ENCODE measurements at places on chromosomes 2 and 18.

DNA sequence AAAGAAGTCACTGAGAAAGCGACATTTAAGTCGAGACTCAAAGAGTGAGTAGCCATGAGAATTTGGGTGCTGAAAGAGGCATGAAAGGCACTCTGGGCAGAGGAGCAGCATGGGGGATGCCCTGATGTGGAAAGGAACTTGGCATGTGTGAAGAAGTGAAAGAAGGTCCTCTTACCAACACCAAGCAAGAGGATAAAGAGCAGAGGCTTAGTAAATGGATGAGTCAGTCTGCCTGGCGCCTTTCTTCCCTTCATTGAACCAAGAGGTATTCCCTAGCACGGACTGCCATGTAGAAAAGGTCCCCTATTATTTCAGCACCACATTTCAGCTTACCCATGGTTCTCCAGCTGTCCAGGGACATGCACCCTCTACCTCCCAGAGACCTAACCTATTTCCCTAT is 221.1 kb upstream of the NRP2 start:
- no peak for DNase-seq

- no peak for DNase-seq
Measured at GRCh38 chr2:149827585-149828126, 240.1 kb upstream of the MMADHC start.

- DNase-seq: no peak
Measured at GRCh38 chr2:38171208-38171855, 95.4 kb upstream of the CYP1B1 start.

GRCh38 chr18:70160073-70160678 is 45.3 kb downstream of the RTTN start:
- no peak for DNase-seq

GRCh38 chr18:59566533-59566971 is 130.7 kb downstream of the CCBE1 start:
- no peak for DNase-seq

GRCh38 chr18:24080861-24081260 is 58.0 kb upstream of the CABYR start:
- no peak for DNase-seq

DNA sequence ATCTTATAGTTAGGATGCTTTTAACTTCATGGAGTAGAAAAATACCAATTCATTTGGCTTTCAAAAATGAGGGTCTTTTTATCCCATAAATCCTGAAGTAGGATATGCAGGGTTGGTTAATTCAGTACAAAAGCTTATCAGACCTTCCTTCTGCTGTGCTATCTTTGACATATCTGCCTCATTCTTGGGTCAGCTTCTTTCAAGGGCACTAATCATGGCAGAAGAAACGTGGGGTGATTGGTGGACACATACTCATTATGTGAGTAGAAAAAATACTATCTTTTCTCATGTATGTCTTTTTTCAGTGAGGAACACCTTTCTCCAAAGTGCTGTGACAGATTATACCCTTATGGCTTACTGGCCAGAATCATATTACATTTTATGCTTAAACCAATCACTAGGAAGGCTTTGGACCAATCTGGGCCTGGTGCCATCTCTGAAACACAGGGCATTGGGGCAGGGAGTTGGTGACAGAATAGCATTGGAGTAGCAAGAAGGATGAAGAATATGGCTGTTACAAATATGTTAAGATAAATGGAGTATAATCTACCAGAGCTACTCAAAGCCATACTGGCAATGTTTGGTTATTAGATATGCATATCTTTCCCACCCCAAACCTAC is 10.1 kb downstream of the UGP2 start:
- no peak for DNase-seq

DNA sequence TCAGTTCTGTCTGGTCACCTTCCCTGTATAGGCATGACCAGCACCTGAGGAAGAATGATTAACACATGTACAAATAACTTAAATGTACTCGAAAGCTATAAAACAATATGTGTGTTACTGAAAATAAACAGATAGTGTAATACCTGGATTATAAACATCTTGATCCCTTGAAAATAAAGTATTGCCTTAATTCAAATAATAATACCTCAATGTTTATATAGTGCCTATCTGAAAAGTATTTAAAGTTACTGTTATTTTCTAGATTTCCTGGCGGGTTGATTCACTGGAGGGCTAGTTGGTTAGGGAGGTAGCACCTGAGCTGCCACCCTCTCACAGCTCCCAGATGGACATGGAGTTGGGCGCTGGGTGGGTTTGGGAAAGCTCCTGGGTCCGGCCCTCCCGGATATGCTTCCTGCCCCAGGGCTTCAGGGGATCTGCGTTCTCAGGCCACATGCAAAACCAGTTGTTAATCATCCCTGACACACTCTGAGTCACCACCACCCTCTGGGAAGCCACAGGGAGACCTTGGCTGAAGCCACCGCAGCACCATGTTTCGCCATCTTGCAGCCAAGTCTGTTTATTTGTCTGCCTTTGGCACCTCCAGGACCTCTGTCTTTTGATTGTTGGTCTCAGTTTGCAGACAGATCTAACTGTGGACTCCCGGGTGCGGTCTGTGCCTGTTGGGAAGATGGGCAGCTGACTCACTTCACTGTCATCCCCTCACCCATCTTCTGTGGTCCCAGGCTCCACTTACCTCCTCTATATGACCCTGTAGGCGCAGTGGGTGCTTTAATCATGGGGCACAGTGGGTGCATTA is 35.3 kb downstream of the RAB31 start:
- DNase-seq: no peak

DNA sequence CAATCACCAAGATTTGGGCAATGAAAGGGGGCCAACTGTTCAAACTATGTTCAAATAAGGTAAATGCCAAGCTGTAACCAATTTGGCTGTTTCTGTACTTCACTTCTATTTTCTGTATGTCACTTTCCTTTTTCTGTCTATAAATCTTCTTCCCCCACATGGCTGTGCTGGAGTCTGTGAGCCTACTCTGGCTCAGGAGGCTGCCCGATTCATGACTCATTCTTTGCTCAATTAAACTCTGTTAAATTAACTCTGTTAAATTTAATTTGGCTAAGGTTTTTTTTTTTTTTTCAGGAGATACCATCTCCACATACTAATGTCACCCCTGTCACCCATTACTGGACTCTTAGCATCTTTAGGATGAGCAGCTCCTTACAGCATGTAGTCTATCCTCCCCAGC is 178.8 kb upstream of the TWIST2 start:
- no peak for DNase-seq

- DNase-seq: no peak
Measured at GRCh38 chr2:16326711-16327300, 338.8 kb downstream of the CYRIA start.

- DNase-seq: no peak
Measured at GRCh38 chr2:53636596-53636995, 131.0 kb upstream of the CHAC2 start.

GRCh38 chr2:84238907-84239306 is 220.2 kb downstream of the SUCLG1 start:
- DNase-seq: no peak

DNA sequence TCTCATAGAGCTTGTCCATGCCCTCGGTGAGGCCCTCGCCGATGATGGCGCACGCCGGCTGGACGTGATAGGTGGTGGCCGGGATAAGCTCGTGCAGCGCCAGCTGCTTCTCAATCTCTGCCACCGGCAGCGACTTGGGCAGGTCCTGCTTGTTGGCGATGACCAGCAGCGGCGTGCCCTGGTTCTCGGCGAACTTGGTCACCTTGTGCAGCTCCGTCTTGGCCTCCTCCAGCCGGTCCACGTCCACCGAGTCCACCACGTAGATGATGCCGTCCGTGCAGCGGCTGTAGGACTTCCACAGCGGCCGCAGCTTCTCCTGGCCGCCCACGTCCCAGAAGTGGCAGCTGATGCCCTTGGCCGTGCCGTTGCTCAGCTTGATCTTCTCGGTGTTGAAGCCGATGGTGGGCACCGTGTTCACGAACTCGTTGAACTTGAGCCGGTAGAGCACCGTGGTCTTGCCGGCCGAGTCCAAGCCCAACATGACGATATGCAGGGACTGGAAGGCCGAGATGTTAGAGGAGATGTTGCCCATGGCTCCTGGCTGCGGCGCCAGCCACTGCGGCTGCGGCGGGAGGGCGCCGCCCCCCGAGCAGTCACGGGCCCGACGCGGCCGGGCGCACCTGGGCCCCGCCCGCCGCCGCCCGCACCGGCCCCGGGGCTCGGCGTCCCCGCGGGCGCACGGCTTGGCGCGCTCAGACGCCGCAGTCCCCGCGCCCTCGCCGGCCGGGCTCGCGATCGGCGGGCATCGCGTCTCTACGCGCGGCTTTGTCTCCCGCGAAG is 636 bp downstream of the ARL4C start:
- no peak for DNase-seq

GRCh38 chr2:19171409-19171808 is 187.0 kb downstream of the OSR1 start:
- DNase-seq: no peak

- DNase-seq: no peak
Measured at GRCh38 chr2:118835746-118836410, 11.6 kb downstream of the EN1 start.

DNA sequence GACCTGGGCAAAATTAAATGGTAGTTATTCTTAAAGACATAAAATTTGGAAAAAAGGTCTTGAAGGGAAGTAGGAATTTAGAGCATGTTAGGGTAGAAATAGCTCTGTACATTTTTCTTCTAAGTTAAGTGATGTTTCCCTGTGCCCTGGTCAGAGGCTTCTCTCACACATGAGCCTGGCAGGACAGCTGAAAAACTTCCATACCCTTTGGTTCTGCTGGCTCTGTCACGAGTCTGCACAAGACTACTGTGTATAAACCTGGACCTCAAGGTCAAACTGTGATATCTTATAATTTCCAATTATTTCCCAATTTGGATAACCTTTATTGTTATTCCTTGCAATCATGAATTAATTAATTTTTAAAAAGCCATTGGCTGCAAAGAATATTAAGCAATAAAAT is 664.7 kb downstream of the BCL11A start:
- DNase-seq: no peak

DNA sequence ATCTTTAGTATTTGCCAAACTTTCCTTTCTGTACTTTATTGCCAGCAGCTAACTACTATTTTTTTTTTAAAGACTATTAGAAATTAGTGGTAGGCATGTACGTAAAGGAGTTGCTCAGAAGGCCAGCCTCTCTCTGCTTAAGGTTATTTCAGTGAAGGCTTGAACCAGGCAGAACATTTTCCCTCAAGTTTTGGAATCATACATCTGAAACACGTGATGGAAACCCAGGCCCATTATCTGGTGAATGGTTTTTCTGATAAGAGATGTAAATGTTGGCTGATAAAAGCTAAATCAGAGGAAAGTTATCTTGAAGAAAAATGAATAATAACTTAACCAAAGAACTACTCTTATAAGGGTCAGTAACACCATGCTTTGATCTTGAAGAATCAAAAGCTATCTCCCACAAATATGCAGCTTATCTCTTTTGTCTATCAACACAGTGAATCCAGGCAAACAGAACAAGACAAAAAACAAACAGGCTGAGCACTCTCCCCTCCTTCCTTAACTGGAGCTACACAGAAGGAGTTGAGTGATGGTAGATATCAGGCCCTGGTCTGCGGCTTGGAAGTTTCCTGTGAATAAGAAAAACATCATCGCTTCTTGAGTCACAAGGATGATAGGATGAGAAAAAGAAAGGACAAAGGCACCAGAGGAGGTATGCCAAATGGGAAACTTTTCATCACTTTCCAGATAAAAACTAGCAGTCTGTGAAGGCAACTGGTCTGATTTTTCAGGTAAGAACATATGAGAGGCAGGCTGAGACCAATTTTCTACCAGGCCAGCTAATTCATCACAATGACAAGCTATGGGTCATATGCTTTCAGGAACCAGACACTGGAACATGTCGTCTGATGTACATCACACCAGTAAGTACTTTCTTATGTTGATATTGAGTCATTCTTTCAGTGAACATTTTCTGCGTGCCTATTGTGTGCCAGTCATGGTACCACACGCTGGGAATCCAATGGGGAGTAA is 88.4 kb upstream of the STK17B start:
- no peak for DNase-seq

DNA sequence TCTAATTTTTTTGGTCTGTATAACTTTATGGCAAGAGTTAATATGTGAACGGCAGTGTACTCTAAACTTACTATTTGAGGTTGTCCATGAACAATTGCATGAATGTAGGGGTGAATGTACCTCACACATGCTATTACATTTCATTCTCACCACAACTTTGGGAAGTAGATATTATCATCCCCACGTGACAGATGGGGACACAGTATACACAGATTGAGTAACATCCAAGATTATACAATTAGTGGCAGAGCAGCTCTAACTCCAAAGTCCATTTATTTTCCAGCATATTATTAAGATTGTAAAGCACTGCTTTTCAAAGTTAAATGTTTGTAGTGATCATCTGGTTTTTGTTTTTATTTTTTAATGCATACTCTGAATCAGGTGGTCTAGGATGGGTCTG is 622.1 kb upstream of the ZEB2 start:
- DNase-seq: no peak

DNA sequence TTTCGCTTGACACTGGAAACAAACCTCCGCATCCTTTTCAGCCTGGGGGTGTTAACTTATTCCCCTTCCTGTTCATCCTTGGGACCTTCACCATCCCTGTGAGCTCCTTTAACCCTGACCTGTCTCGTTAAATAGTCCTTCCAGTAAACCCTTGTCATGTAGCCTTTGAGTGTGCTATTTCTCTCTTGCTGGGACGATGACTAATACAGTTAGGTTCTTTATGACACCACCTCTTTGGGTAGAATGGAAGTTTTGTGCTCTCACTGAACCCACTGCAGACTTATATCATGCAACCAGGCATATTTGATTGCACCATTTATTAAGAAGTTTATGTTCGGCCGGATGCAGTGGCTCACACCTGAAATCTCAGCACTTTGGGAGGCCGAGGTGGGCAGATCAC is 40.5 kb upstream of the GAREM1 start:
- DNase-seq: no peak

DNA sequence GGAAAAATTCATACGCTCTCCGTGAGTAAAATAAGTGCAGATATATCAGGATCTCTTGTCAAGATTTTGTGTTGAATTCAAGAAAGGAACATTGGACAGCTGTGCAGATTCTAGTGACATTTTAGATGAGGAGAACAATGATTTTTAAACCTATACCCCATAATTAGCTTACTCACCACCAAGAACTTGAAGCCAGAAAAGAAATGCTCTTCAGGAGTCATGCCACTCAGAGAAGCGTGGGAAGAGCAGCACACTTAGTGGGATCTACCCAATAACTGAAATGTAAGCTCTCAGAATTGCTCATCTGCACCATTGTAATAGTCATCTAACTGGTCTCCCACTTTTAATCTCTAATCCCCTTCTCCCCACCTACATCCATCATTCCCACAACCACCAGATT is 9.2 kb upstream of the ERMN start:
- DNase-seq: no peak

GRCh38 chr18:76389716-76390115 is 105.3 kb downstream of the ZNF516 start:
- no peak for DNase-seq

GRCh38 chr2:113039719-113040118 is 12.9 kb downstream of the IL36B start:
- no peak for DNase-seq

- DNase-seq: no peak
Measured at GRCh38 chr2:232926431-232926939, 56.4 kb downstream of the SNORC start.

DNA sequence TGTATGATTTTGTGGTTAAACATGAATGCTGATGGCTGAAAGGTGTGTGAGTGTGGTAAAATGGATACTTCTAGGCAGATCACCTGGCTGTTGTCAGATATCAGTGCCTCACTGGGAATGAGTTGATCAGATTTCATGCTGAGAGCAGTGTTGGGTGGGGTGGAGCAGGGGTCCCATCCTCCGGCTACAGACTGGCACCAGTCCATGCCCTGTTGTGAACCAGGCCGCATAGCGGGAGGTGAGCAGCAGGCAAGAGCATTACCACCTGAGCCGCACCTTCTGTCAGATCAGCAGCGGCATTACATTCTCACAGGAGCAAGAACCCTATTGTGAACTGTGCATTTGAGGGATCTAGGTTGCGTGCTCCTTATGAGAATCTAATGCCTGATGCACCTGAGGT is 78.7 kb downstream of the GLI2 start:
- DNase-seq: no peak

All from caudate nucleus (tissue), 63 donors.